ENCODE measurements at places on chromosomes 6 and 20. TPM values are rescaled to one million over a fixed set of nuclear protein-coding genes. Genes with fewer than 3 reads are reported as not detected.

GRCh38 chr6:108715832-108716231 is 132.4 kb upstream of the ARMC2 start:
- DNase-seq, result no peak

- DNase-seq, result no peak
Observed at GRCh38 chr6:70857387-70858077, 99.3 kb downstream of the B3GAT2 start.

- peak; percentile 25 for DNase-seq
Observed at GRCh38 chr6:130457605-130458004, 91.8 kb downstream of the TMEM200A start.

DNA sequence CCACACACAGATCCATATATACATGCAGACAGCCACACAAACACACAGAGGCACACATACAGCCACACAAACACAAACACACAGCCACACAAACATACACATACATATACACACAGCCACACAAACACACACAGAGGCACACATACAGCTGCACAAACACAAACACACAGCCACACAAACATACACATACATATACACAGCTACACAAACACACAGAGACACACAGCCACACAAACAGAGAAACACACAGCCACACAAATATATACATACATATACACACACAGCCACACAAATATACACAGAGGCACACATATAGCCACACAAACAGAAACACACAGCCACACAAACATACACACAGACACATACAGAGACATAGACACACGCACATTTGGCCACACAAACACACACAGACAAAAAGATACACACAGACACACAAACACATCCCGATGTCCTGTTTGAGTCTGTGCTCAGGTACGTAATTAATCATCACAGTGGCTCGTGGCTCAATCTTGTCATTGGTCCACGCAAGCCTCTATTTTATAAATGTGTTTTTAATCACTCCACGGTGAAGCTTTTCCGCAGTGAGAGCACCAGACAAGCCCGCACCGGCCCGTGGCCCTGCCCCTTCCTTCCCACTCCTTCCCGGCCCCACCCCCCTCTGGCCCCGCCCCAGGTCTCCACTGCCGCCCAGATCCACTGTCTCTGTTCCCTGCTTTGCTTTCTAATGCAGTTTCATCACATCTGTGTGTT is 135.3 kb downstream of the CDH4 start:
- peak; percentile 29 for DNase-seq

- DNase-seq, result no peak
Observed at GRCh38 chr6:111792241-111792640, 81.0 kb downstream of the FYN start.

DNA sequence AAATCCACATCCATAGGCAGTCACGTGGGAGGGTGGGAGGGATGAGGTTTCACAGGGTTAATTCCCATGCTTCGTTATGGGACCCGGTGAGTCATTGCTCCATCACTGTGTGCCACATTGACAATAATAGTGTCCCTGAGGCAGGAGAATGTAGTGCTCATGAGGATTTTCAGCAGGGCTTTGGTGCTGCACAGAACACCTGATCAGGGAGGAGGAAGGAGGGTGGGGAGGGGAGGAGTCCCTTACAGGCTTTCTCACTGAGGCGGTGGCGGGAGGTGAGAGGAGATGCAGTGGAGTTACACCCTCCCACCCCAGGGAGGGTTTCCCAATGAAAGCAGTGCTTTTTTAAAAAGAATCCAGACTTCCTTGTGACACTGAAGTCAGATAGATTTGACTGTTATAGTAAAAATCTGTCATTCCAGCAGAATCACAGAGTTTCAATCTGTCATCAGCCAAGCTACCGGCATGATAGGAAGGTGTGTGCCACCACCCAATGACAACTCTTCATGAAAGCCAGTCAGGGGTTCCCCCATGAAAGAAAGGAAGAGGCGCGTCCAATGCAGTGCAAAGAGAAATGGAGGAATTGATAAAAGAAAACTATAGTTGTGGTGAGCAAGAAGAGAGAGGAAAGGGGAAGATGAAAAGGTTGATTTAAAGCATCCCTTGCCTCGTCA is 144.8 kb downstream of the TBC1D7 start:
- DNase-seq, result no peak

Gene PNLDC1
- total RNA-seq, result 0.32 TPM

Gene ANKRD6
- 1.3 TPM for total RNA-seq

Gene HTR1E
- not detected for total RNA-seq

Gene SRSF12
- under 0.01 TPM for total RNA-seq

Gene MLN
- not detected for total RNA-seq

All from fibroblast of villous mesenchyme (primary cell).